ENCODE measurements at places on chromosomes 5 and 9.

DNA sequence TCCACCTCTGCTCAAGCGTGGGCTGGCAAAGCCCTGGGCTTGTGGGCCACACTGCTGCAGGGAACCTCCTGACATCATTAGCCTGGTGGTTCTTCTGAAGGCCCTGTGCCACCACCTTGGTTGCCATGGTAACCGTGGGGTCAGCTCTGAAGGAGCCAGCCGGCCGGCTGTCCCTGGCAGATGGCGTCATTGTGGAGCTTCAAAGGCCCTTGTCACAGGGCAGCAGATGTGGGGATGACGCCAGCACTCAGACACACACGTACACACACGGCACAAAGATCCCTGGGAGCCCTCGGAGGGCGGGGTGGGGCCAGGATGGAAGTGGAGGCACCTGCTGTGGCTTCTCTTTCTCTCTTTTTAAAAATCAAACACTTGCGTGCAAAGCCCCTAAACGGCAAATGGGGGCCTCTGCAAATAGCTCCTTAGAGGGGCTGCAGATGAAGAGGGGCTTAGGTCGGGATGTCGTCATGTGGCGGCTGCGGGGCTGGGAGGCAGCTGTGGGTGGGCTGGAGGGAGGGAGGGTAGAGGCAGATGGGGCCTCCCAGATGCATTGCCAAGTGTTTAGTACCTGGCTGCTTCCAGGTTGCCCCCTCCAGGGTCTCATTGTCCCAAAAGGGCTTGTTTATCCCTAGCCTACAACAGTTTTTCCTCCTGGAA lies 19.5 kb upstream of the RPL26L1 start:
- DNase-seq: no peak

DNA sequence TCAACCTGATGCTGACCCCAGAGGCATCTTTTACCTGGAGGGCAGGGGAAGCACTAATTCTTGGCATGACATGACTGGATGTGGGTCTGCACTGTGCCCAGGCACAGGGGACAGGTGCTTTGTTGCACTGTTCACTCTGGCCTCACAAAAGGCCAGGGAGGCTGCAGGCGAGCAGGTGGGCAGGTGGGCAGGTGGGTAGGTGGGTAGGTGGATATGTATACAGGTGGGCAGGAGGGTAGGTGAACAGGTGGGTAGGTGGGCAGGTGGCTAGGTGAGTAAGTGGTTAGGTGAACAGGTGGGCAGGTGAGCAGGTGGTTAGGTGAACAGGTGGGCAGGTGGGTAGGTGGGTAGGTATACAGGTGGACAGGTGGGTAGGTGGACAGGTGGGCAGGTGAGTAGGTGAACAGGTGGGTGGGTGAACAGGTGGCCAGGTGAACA lies 1.5 kb downstream of the PAEP start:
- DNase-seq: no peak

DNA sequence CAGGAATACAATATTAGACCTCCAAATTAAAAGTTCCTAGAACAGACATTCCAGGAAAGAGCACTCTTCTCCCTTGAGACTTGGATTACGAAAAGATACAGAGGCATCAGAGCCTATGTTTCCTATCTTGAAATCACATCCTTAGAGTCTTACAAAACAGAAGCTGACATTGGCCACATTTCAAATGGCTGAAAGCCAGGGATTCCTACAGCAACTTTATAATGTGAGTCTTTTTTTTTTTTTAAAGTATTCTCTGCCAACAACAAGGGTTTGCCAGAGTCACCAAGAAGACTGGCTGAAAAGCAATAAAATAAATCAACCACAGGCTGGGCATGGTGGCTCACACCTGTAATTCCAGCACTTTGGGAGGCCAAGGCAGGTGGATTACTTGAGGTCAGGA lies 63.1 kb downstream of the TRPM6 start:
- DNase-seq: no peak

DNA sequence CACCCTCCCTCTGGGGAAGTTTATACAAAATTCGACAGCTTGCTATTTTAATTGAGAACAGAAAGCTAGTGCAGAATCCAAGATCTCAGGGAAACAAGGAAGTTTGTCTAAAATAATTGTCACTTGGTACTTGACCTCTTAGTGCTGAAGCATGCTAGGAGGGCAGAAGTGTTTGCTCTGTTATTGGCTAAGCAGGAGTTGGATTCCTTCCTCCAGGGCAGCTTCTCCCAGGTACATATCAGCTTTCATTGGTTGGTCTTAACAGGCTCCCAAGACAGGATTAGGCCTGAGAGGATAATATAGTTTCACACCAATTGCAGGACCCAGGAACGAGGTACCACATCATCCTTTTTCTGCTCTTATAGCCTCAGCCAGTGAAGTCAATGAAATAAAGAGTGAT lies 432.8 kb downstream of the IRX1 start:
- DNase-seq: no peak

- no peak for DNase-seq
Observed at GRCh38 chr5:65017636-65018035, 248.9 kb downstream of the CWC27 start.

DNA sequence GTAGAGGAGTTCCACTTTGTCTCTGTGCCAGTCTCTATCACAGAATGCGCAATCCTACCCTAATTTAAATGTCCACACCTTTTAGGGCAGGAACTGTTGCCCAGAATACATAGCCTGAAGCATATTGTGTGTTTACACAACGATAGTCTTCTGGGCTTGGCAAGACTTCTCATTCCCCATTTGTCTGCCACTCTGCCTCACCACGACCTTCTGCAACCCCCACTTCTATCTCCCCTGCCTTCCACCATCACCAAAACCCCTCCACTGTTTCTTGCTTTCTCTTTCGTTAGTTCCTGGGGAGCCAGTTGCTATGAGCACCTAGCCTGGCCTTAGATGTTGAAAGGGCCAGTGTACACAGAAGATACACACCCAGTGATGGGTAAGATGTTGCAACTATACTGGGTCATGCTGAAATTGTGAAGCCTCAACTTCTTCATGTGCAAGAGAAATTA lies 883 bp upstream of the RNF145 start:
- DNase-seq: no peak

DNA sequence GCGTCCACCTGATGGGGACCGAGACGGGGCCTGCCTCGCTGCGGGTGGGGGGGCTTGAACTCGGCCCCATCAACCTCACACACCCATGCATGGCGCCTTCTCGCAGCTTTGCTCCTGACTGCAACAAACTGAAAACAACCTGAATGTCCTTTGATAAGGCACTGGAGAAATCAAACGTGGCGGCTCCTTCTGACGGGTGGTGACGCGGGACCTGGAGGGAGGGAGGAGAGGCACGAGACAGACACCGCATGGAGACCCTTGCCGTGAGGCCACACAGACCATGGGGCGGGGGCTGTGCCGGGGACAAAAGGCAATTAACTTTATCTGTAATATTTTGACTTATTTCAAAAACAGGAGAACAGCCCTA lies 48.6 kb downstream of the NACC2 start:
- no peak for DNase-seq

GRCh38 chr9:99066571-99066970 lies 38.3 kb upstream of the TGFBR1 start:
- no peak for DNase-seq

- no peak for DNase-seq
Observed at GRCh38 chr9:99867536-99867935, 38.9 kb upstream of the STX17 start.

- peak; percentile 65 for DNase-seq
Observed at GRCh38 chr9:137305060-137305797, 3.2 kb upstream of the NRARP start.

- DNase-seq: no peak
Observed at GRCh38 chr5:96838201-96839070, 30.7 kb upstream of the ERAP1 start.

DNA sequence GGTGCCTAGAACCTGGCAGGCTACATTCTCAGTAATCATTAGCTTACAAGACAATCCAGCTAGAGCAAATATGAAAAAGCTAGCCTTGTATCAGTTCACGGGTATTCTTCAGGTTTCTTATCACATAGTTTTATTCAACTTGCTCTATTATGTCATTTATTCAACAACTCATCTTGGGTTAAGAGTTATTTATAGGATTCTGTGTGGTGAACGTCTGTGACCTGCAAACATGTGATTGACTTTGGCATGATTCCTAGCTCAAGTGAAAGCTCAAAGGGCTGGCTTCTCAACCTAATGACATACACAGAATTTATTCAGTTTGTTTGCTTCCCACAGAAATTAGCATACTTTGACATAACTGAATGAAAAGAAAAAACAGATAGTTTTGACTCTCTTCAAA lies 173.1 kb downstream of the PLPPR1 start:
- no peak for DNase-seq

- DNase-seq: no peak
Observed at GRCh38 chr9:89634995-89635742, 30.4 kb downstream of the GADD45G start.

DNA sequence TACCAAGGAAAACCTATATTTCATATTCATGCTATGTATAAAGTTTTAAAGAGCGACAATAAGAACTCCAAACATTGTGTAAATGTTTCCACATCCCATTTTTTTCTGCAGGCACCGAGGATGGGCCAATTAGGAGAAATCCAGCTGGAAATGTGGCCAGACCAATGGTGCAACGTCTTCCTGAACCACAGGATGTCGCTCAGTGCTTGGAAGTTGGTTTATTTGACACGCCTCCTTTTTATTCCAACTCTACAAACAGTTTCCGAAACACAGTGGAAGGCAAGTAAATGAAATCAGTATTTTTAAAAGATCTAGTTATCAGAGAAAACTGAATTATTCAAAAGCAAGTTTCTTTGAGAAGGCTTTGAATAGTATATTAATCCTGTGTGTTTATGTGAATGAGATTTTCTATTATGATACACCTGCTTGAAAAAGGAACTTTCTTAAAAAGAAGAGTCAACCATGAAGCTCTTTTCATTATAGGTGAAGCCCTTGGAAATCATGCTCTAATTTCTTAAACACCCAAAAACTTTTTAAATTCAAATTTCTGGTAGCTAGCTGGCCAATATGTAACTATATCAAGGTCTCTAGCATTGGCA lies 9.1 kb downstream of the TYRP1 start:
- DNase-seq: no peak

DNA sequence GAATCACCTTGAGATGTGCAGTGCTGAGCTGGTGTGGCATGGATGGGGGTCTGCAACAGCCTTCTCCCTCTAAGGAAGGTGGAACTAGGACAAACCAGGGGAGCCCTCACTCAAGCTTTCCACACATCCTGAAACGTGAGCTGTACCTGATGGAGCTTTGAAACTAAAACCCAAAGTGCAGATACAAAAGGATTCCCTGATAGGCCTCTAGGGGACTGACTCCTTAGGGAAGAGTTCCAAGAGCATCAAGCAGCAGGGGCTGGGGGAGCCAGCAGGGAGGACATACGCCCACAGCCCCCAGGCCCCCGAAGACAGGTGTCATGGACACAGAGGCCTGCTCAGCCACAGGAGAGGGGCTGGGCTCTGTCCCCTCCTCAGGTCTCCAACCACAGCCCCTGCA lies 17.7 kb downstream of the ARHGEF37 start:
- DNase-seq: no peak

GRCh38 chr5:40518485-40518917 lies 161.2 kb upstream of the PTGER4 start:
- no peak for DNase-seq

- no peak for DNase-seq
Observed at GRCh38 chr9:72185561-72185960, 36.3 kb downstream of the GDA start.

- DNase-seq: no peak
Observed at GRCh38 chr5:127206320-127207113, 84.1 kb upstream of the MEGF10 start.

GRCh38 chr5:121890297-121890858 lies 38.7 kb downstream of the FTMT start:
- DNase-seq: no peak

DNA sequence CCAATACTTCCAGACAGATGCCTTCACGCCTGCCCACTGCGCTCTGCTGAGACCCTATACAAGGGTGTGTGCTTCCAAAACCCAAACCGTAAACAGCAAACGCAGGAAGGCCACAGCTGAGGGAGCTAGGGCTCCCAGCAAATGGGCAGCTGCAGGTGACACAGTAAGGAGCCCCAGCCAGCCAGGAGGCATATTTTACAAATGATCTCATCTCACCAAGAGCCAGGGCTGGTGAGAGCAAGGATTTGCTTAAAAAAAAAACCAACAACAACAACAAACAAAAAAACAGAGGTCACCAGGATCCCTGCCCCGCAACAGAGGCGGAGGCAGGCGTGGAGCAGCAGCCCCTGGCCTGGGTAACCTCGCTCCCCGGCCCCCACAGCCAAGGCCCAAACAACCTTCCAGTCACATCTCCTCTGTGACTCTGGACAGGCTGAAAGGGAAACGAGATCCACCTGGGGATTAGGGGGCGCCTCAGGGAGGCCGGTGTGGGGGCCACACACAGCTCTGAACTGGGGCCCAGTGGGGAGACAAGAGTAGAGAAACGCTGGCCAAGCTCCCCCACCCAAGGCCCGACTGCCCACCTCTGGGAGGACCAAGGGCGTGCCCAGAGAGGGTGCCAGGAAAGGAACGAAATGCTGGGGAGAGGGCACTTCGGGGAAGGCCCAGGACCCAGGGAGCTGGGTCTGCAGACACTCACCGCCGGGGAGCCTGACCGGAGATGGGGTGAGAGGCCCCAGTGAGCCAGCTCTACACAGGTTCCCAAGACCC lies 3.3 kb downstream of the NACC2 start:
- DNase-seq: no peak

DNA sequence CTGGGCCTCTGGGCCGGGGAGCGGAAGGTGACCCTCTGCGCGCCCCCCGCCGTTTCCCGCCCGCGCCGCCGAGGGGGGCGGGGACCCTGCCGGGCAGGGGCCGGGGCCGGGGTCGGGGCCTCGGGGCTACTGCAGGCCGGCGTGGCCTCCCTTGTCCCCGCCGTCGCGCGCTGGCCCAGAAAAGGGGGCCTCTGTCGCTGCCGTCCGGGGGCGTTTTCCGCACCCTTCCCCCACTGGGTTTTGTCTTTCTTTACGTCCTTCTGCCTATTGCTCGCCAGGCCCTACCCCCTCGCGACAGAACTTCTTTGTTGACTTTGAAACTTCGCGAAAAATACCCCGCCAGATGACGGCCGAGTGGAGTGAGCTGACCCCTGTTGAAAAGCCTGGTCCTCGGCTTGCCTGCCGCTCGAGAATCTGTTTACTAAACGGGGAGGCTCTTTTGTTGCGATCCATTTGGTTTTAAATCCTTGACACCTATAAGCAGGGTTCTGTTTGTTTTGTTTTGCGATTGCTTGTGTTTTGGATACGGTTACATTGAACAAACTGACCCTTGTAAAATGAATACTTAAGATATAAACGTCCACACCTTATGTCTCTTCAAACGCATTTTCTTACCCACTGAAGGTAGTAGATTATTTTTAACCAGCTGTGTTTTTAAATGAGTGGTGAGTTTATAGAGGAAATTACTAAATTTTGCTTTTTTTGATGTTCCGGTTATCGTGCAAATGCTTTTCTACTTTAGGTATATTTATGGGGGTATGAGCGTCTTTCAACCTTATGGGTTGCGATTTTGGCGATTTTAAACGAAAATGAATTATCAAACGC lies 765 bp downstream of the MARCHF6 start:
- peak; percentile 45 for DNase-seq

GRCh38 chr9:81424431-81424830 lies 264.9 kb downstream of the TLE1 start:
- DNase-seq: no peak
